ENCODE measurements at places on chromosomes 6 and 20. TPM values are rescaled to one million over a fixed set of nuclear protein-coding genes. Genes with fewer than 3 reads are reported as not detected.

DNA sequence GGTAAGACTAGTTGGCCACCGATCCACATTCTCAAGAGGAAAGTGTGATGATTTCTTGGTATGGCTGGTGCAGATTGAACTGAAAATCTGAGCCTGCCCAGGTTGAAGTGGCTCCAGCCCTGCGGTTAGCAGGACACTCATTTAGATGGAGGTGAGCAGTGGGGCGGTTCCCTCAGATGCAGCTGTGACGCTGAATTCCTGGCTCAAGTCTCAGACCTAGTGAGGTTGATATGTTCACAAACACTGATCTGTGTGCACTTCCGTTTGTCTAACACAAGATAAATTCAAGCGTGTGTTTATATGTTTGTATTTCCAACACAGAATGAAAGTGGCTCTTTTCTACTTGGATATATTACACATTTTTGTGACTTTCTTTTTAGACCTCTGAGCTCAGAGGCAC is 83.4 kb upstream of the FRMD1 start:
- DNase-seq = no peak

DNA sequence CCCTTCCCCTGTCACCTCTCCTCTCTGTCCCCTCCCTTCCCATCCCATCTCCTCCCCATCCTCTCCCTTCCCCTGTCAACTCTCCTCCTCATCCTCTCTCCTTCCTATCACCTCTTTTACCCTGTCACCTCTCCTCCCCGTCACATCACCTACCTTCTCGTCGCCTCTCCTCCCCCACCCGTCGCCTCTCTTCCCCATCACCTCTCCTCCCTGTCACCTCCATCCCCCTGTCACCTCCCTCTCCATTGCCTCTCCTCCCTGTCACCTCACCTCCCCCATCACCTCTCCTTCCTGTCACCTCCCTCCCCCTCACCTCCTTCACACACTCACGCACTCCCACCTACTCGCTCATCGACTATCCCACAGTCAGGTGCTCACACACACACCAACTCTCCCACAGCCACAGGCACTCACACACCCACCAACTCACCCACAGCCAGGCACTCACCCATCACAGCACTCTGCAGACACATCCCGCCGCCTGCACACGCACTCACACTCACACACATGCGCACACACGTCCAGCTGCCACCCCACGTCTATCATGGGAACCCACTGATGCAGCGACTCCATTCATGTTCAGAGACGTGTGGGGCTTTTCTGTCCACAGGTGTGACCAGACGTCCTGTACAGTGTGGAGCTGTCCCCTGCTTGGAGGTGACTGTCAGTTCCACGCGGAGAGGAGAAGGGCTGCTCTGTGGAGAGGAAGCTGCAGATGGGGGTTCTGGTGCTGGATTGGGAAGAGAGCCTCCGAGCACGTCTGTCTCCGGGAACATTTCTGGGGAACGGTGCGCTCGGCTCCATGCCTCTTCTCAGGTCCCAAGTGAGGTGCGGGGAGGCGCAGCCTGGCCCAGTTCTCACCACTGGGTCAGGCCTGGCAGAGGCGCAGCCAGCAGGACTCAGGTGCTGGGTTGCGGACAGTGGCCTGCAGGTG is 184.3 kb downstream of the TTLL2 start:
- DNase-seq = no peak

DNA sequence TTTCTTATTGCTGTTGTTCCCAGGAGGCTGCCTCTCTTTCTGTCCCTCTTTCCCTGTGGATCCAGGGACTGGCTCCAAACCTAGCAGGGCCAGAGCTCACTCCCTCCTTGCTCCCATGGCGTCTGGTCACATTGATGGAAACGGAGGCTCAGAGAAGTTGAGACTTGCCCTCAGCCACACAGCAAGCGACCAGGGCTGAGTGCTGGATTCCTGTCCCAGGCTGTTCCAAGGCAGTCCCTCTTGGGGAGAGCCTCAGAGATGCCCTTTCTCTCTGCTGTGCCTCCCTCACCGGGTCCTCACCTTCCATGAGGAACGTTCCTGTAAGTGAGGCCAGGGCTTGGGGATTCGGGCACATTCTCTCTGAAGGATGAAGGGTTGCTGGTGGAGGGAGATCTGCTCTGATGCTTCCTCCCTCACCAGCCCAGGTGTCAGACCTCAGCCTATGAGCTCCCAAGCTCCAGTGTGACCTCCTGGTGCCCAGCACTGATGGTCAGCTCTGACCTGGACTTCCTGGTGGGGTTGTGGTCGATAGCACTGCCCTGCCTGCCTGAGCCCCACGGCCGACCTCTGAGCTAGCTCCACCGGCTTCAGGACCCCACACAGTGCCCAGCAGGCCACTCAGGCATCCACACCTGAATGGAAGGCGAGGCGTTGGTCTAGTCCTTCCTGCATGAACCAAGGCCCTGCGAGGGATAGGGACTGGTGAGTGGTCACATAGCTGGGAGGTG is 26.8 kb downstream of the SUN5 start:
- DNase-seq = no peak

DNA sequence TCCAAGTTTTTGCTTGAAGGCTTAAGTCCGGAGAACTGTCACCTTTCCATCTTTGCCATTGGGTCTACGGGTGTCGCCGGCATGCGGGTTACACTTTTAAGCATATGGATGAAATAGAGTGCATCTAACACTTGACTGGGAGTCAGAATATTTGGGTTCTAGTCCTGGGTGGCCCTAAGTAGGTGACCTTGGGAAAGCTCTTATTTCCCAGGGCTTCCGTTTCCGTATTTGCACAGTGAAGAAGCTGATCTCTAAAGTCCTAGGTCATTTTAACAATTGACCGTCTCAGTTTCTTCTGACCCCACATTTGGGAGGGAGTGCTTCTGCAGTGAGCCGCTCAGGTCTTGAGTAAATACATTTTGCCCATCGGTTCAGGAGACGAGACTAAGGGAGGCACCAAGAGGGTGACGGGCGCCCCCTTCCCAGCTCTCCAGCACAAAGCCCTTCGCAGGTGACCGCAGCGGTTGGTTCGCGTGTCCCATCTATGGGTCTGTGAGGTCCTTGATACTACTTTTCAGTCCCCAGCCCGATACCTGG is 651 bp upstream of the BLTP3A start:
- DNase-seq = no peak

DNA sequence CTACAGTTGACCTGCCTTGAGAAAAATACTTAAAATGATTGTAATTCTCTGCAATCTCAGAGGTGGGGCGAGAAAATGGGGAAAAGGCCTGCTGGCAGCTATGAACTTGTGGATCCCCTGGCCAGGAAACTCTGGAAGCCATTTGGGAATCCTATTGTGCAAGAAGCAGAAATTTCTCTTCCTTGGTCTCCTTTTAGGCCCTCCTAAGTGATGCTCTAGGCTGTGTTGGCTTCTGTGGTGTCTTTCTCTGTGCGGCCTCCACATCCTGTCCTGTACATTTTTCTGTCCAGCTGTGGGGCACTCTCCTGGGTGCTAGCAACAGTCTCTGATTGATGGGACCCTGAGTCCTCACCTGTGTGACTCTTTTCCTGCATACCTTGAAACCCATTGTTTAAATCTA is 290.9 kb downstream of the FARS2 start:
- no peak for DNase-seq

GRCh38 chr6:167703347-167703746 is 123.4 kb upstream of the AFDN start:
- no peak for DNase-seq

GRCh38 chr6:133991096-133991593 is 38.1 kb downstream of the TBPL1 start:
- no peak for DNase-seq

GRCh38 chr6:20463396-20463795 is 61.7 kb downstream of the E2F3 start:
- no peak for DNase-seq

GRCh38 chr6:111706841-111707391 is 101.2 kb upstream of the TRAF3IP2 start:
- DNase-seq = no peak

- no peak for DNase-seq
These were observed 268.6 kb downstream of the DLL1 start for GRCh38 chr6:170022291-170022722.

GRCh38 chr6:142694054-142694453 is 250.9 kb downstream of the HIVEP2 start:
- DNase-seq = no peak

DNA sequence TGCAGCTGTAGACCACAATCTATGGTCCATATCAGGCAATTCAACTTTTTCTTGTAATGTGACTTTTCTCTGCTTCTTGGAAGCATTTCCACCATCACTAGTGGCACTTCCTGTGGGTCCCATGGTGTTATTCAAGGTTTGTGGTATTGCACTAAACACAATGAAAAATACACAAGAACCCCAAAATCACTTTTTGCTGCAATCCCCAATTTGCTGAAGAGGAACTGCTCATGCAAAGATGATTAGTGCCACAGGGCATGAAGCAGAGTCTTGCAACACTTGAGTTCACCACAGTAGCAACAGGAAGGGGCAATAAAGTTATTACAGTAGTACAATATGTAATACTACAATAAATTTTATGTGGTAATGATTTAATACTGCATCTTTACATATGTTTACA is 16.8 kb upstream of the TAAR1 start:
- no peak for DNase-seq

DNA sequence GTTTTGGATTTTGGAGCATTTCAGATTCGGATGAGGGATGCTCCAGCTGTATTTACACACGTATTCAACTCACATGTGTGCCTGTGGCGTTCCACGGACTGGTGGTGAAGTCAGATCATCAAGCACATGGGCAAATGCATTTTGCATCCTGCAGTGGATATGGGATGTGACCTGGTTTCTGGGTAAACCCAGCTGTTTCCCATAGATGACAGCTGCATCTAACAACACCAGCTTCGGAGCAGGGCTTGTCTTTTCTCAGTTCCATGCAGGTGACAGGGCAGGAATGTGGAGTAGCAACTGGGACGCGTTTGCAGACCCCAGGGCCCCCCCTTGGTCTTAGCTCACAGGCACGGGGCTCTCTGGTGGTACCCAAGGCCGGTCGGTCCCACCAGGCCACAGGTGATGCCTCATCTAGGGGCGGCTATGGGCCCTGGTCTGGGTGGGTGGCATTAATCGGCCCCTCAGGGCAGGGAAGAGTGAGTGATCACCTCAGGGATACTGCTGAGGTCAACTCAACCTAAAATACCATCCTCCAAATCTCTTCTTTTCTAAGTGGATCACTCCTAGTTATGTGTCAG is 83.2 kb downstream of the RAMACL start:
- no peak for DNase-seq

DNA sequence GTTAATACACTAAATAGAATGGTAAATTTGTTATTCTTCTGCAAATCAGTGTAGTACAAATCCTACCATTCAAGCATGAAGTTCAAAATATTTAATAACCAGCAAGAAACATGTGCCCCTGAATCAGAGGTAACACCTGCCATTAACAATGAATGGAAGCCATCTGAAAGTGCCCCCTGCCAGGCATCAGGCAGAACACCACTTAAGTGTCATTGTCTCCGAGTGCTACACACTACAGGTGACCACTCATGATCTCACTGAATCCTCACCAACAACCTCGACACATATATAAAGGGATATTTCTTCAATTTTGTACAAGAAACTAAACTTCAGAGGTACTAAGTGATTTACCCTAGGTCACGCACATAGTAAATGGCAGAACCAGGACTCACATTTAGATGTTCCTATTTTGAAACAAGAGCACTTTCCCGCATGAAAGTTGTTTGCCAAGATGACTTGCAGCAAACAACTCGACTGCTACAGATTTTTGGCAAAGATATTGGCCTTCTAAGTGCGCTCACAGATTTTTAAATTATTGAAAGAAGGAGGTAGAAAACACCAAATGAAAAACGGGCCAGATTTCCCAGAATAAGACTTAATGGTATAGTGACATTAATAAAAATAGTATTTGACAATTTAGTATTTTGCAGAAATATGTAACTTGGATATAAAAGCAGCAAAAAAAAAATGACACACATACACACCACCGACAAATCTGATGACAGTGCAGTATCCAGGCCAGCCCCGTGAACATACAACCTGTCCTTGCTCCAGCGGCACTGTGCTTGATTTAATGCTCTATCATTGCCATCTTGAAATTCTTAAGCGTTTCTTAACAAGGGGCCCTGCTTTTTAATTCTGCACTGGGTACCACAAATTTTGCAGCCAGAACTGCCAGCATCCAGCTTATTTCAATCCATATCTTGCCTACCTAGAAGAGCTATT is 274.5 kb downstream of the ALDH8A1 start:
- DNase-seq = no peak

DNA sequence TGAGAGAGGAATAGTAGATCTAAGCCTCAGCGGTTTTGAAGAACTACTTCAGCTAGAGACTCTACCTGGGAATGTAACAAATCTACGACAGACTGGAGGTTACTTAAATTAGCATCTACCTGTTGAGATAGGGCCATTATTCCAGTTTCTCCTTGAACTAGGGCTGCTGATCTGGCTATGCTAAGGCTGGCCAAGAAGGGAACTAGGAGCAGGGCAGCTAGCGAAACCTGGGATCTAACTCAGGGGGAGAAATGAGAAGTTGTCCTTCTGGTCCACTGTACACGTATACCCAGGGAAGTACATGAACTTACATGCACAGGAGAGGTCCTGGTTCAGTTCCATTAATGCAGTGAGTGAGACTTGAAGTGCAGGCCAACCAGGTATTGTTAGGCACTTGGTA is 156.7 kb downstream of the TRIM27 start:
- no peak for DNase-seq

- DNase-seq = no peak
These were observed 120.1 kb upstream of the HDDC2 start for GRCh38 chr6:125421836-125422235.

DNA sequence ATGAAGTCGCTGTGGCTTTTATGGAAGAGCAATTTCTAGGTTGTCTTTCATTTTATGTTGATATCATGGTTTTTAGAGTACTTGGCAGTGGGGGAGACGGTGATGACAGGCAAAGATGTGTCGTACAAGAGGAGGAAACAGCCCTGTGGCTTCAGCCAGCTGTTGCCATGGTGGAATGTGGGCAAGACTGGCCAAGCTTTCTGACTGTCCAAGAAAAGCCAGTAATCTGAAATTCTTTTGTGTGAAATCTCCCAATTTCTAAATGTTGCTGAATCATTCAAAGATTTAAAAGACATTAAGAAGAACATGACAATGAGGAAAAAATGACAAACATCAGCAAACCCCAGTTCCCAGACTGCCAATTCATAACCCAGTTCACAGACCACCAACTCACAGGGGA is 23.1 kb downstream of the PFDN4 start:
- DNase-seq = no peak

Gene SRC
- total RNA-seq = 32.4 TPM

Gene OTOR
- total RNA-seq = not detected

Gene ERVFRD-1
- not detected for total RNA-seq

Gene CAGE1
- 0.09 TPM for total RNA-seq

Gene HTR1E
- total RNA-seq = not detected

Gene ROS1
- total RNA-seq = not detected

Data from esophagus squamous epithelium (tissue), 5 donors.